ENCODE measurements at places on chromosomes 1 and 21.

- DNase-seq: no peak
These were observed 18.4 kb upstream of the C1orf216 start for GRCh38 chr1:35737120-35737519.

- no peak for DNase-seq
These were observed 235.5 kb downstream of the DPYD start for GRCh38 chr1:97685360-97685759.

DNA sequence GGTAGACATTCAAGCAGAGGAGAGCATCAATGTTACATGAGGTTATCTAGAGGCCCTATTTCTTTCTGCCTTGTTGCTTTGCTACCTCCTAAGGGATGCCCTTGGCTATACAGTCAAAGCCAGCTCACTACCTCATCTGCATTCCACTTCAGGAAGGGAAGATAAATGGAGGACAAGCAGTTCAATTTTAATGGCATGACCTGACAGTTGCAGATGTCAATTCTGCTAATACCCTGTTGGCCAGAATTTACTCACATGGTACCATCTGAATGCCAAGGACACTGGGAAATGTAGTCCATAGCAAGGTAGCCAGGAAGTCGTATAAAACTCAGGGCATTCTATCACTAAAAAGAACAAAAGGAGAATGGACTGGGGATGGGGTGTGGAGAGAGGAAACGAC is 31.5 kb downstream of the PALMD start:
- DNase-seq: no peak

GRCh38 chr1:100077531-100077930 is 55.2 kb downstream of the SASS6 start:
- DNase-seq: no peak

DNA sequence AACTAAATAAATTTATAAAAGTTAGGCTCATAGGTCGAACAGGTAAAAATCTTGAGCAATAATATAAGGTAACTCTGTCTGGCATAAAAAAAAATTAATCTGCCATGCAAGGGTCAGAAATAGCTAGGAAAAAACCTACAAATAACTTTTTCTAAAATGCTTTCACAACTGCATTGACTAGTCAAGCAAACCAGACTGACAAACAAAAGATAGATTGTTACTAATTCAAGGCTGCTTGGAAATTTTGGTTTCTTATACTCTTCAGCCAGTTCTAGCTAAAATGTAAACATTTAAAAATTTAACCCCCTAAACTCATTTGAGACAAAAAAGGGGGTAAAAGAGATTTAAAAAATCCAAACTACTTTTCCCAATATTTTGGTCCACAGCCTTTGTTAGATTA is 40.8 kb downstream of the S100A10 start:
- no peak for DNase-seq

- DNase-seq: no peak
These were observed 11.9 kb downstream of the MX2 start for GRCh38 chr21:41373763-41374162.

DNA sequence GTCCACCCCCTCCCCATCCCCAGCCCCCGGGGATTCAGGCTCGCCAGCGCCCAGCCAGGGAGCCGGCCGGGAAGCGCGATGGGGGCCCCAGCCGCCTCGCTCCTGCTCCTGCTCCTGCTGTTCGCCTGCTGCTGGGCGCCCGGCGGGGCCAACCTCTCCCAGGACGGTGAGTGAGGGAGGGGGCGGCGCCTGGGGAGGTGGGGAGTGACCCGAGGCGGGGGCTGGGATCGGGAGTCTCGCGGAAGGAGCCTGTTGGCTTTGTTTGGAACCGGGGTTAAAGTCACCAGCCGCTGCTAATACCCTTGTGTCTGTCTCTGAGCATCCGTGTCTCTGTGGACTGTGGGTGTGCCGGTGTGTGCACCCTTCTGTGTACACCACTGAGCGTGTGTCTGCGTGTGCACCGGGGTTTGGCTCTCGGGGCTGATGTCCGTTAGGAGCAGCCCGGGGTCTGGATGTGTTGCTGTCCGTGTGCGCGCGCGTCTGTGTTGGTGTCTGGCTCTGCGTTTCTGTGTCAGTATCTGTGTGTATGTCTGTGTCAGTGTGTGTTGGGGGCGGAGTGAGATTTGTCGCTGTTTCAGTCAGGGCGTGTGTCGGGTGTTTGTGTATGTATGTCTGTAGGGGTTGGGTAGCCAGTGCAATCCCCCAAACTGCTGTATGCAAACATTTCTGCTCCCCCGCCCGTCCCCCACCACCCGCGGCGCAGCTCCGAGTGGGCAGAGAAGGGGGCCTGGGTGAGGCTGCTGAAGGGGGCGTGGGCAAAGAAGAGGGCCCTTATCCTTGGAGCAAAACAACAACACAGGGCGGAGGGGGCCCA is 480 bp downstream of the CADM3 start:
- DNase-seq: no peak

- peak; percentile 87 for DNase-seq
These were observed 8.6 kb upstream of the EPHA2 start for GRCh38 chr1:16164213-16165072.
